ENCODE measurements at places on chromosomes 12 and 14.

DNA sequence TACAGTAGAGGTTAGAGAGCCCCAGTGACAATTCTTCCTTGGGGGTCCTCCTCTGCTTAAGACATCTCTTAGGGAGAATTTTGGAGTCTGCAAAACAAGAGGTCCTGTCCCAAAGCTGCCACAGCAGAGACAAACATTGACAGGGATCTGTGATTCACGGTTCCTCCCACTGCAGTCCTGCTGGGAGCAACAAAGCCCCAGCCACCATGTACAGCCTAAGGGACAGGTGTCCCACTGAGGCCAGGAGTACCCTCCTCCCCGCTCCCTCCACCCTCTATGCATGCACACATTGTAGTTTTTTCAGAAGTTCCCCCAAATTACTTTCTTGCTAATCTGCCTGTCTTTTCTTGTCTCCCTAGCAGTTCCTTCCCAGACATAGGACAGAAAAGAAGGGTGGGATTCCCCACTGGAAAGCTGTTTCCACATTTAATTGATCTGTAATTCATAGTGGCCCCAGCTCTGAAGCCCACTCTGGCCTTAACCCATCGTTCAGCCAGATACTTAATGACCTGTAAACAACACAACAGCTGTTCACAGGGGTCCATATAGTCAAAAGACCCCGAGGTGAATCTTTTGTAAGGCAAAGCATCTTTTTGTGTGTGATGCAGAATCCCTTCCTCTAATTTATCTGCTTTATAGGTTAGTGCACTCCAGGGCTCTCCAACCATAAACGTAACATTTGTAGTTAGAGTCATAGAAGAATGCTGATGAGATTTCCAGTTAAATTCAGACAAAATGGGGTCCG is 13.9 kb upstream of the PRICKLE1 start:
- no peak for DNase-seq

- DNase-seq = no peak
Observed at GRCh38 chr12:89701606-89702206, 6.9 kb downstream of the ATP2B1 start.

DNA sequence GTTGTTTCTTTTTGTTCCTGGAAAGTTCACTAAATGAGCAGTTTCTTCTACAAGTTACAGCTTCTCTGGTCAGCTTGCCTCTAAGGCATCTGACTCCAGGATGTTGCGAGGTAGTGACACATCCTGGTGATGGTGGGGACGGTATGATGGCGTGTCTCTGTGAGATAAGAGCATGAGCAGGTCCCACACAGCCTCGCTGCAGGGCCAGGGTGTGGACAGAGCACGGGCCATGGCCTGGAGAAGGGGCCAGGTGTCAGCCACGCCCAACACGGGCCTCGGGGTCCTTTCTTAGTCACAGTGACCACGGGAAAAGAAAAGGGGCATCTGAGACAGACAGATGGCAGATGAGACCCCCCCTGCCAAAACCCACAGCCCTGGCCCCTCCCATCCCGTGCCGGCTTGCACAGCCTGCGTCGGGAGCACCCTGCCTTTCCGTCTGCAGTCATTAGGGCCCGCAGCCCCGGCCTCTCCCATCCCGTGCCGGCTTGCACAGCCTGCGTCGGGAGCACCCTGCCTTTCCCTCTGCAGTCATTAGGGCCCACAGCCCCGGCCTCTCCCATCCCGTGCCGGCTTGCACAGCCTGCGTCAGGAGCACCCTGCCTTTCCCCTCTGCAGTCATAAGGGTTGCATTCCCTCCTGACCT is 79.3 kb upstream of the DYNC1H1 start:
- no peak for DNase-seq

DNA sequence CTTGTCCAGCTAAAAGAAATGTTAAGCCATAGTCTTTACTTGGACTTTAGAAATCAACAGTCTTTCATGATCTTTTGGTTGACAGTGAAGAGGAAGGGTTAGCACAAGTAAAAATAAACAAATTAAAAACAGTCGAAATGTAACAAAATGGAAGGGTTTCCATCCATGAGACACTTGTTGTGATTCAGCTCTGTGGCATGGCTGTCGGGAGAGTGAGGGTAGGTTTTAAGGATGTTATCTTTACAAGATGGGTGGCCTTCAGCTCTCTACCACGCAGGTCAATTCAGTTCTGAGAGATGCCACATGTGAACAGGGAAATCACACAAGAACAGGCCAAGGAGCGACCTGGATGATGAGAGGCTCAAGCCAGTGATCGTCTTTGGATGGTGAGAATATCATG is 180.2 kb downstream of the PPM1H start:
- no peak for DNase-seq

DNA sequence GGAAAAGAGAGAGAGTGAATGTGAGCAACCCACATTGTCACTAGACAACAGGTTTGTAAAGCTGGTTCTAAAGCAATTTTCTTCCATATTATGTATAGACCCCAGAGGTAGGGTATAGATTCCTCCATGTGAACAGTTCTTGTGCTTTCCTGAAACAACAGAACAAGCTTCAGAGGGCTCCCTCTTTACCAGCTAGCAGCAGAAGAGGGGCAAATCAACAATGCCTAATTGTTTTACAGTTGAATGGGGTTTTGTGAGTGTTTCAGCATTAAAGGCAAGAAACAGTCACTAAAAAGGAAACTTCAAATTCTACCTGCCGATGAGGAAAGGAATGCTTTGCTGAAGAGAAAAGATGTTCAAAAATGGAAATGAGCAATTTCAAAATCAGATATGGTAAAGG is 341.2 kb upstream of the KITLG start:
- DNase-seq = no peak

- DNase-seq = no peak
Observed at GRCh38 chr14:104696671-104697316, 7.4 kb downstream of the INF2 start.

DNA sequence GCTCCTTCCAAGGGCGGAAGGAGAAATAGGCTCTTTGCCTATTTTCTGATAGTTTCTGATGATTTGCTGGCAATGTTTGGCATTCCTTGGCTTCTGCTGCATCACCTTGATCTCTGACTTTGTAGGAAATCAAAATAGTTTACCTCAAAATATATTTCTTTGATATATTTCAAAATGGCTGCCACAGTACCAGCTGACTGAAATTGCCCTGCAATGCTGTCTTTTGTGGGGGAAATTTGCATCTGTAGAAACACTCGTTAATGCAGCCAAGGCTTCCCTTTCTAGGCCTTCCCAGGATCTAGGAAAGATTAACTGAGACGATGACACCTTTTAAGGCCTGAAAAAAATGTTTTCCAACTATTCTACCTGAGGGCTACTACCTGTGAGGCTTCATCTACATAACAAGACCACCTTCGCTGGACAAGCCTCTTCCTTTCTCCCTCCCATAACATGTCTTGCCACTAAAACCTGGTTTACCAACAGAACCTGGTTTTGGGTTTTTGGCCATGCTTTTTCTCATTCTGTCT is 212.8 kb upstream of the SSTR1 start:
- no peak for DNase-seq

GRCh38 chr12:84922693-84923092 is 10.1 kb upstream of the SLC6A15 start:
- DNase-seq = no peak

- DNase-seq = no peak
Observed at GRCh38 chr14:63045612-63046320, 508 bp upstream of the KCNH5 start.

GRCh38 chr12:18165422-18165871 is 75.5 kb upstream of the RERGL start:
- no peak for DNase-seq

DNA sequence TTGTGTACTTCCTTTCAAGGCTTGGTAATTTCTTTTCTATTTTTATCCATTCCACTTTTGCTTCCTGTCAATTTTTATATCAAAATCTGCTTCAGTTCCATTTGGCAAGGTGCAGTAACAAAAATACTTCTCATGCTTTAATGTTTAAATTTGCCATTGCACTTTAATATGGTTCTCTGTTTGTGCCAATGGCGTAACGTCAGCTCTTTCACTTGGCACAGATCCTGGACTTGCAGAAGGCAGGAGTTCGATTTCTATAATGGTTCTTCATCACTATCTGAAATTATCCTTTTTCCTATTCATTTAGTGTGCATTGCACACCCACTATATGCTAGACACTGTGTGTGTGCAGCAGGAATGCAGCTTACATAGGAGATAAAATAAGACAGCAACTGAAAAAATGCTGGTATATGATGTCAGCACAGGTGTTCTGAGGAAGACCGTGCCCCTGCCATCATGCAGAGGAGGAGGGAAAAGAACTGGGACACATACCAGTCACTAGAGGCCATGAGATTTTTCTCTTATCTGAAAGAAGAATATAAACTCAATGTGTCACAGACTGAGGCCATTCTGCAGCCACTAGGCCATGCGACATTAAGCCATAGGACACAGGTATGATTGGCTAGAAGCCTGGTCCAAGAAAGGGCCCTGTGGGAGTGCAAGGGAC is 298.2 kb downstream of the RPAP3 start:
- DNase-seq = no peak

DNA sequence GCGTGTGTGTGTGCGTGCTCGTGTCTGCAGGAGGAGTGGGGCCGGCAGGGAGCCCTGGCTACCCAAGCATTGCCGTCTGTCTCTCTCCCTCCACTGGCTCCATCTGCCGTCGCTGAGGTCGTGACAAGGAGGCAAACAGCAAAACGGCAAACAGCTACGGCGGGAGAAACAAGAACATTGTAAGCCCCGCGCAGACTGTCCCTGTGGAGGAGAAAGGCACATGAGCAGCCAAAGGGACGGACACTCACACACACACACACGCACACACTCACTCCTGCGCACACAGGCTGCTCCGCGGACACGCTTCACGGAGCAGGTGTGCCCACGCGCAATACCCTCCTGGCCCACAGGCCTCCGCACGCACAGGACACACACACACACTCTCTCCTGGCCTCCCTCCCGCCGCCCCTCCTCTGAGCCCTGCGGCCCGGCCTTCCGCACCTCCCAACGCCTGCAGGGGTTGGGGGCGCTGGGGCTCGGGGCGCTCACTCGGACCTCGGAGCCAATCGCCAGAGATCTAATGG is 905 bp downstream of the CISTR start:
- DNase-seq = no peak

DNA sequence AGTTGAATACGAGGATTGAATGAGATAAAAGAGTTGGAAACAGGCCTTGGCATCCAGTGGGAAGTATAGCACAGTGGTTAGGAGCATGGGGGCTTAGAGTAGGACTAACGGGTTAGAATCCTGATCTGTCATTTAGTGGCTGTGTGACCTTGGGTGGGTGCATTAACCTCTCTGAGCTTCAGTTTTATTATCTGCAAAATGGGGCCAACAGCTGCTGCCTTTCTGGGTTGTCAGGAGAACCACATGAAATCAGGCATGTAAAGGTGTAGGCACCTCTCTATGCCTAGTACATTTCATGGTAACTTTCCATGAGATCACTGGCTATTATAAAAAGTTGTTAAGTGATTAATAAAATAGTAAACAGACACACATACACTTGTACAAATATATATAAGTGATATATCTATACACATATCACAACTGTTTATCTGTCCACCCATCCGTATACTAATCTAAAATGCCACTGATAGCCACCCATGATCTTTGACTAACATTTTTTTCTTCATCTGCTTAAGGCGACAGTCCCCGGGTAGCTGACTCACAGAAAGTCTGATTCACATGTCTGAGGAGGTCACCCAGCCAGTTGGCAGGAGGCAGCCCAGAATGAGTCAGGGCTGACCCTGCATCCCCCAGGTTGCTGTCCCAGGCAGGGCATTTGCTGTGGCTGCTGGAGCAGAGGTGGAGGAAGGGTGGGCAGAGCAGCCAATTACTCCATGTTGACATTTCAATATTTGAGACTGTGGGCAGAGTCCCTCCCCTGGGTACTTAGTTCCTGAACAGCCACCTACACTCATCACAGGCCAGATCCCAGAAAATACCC is 125.6 kb upstream of the NOS1 start:
- no peak for DNase-seq

DNA sequence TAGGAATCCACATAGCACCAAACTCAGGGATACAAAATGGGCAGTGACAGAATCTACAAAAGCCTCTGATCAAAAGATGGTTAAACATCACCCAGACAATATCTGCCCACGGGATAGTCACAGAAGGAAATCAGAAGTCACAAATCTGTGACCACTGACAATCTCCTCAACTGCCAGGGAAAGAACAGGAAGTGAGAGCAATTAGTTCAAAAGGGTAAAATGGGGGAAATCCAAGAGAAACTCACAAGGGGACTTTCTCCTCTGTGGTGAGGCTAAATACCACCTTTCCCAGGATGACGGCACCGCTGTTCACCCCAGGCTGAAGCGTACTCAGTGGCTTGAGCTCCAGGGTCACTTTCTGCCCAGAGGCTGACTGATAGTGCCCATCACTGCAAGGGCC is 10.7 kb downstream of the TTC5 start:
- DNase-seq = no peak

- DNase-seq = no peak
Observed at GRCh38 chr14:81209167-81209836, 11.5 kb downstream of the GTF2A1 start.

- DNase-seq = no peak
Observed at GRCh38 chr14:95215094-95215725, 57.9 kb upstream of the DICER1 start.

DNA sequence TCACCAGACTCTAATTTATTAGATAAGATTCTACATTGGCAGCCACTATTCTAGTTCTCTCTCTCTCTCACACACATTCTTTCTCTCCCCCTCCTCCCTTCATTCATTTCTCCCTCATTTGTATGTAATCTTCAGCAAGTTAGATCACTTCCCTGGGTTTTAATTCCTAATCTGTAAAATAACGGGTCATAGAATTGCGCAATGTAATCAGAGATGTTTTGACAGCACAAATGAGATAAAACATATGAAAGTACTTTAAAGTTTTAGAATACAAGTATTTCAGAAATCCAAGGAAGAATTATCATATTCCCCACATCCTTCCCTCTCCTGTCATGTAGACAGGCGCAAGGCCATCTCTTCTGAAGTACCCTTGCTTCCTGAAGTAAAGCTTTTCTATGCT is 21.7 kb downstream of the STYK1 start:
- DNase-seq = no peak

DNA sequence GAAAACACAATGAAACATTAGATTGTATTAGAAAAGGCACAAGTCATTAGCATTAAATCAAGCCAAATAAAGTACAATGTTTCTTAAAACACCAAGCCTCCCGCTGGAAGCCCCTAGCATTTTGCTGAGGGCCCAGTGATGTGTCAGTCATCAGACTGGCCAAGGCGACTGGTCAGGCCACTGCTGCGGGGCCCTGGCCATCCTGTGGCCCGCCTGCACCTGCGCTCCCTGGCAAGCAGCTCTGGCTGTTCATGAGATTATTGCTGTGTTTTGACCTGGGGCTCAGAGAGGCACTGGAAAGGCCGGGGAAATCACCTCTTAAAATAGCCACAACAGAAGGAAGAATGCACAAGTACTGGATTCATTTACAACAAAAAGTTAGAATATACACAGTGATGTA is 24.2 kb upstream of the AMN start:
- no peak for DNase-seq

All from activated T-helper 1 cell treated with Interleukin-2 at 50 U/mL for 16 hours (primary cell).